Stimulated activated CD8-positive, alpha-beta memory T cell treated with anti-CD3 and anti-CD28 coated beads, Interleukin-15, amount 100 ng/mL, for 48 hours (primary cell): ENCODE measurements at places on chromosomes 2 and 18.

GRCh38 chr2:7835151-7835550 lies 846.7 kb upstream of the ID2 start:
- no peak for DNase-seq

DNA sequence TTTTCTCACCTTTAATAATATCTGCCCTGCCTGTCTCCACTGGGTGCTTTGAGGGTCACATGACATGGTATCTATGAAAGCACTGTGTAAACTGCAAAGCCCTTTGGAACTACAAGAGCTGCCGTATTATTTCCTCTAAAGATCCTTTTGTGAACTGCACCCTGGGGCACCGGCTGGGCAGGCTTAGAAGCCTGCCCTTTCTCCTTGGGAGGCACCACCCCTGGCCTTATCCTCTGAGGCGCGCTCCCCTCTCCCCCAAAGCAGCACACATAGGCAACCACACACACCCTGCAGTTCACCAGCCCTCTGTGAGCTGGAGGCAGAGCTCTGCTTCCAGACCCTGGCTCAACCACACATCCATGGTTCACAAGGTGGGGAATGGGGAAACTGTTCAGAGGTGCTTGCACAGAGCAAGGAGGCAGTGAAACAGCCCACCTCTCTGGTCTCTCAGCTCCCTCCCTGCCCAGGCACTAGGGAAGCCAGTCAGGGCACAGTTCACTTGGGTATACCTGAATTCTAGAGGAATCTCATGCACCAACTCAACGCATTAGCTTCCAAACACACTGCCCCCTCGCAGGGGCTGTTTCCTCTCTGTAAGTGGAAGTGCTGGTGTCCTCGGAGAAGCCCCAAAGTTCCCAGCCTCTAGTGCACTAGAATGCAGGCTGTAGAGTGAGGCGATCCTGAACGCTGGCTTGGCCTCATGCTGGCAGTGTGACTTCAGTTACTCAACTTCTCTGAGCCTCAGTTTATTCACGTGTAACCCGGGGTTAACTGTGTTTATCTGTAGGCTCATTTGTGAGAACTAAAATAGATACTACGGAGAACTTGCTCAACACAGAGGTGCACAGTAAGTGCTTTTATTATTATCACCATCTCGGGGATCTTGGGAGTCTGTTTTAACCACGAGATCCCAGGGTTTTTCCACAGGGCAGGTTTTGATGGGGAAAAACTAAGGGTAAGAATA lies 11.0 kb downstream of the SIGLEC15 start:
- DNase-seq = no peak

DNA sequence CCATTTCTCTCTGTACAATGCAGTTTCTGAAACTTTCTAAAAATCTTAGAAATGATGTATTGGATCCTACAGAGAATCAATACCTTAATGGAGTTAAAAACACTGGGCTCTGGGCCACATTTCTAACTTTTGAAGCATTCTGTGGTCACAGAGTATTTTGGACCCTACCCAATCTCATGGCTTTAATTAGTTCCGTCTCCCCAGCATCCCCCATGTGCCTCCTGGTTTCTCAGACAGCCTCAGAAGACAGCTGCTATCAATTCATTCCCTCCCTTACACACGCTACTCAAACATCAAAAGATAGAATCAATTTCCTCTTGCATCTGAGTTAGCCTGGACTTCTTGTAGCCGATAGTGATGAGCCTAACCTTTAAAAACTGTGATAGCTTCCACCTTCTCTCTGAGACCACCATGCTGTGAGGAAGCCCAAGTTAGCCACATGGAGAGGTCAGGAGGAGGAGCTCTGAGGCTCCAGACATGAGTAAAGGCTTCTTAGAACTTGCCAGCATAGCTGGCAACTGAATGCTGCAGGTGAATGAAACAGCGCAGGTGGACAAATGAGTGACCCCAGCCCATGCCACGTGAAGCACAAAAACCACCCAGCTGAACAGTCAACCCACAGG lies 10.4 kb downstream of the ADCY3 start:
- DNase-seq = no peak

- no peak for DNase-seq
Observed at GRCh38 chr18:46754661-46755292, 2.1 kb downstream of the ST8SIA5 start.

DNA sequence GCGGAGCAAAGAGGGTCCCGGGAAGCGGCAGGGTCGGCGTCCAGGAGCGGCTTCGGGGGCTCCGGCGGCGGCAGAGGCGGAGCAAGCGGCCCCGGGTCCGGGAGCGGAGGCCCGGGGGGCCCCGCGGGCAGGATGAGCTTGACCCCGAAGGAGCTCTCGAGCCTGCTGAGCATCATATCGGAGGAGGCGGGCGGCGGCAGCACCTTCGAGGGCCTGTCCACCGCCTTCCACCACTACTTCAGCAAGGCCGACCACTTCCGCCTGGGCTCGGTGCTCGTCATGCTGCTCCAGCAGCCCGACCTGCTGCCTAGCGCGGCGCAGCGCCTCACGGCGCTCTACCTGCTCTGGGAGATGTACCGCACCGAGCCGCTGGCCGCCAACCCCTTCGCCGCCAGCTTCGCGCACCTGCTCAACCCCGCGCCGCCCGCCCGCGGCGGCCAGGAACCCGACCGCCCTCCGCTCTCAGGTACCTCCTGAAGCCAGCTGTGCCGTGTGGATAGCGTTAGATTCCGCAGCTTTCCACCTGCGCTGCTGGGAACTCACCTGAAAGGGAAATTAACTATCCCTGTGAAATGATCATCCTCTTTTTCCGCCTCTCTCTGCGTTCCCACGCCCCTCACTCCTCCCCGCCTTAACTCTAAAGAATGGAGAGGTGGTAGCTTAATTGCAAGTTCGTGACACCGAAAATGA lies 472 bp downstream of the CNOT11 start:
- peak; percentile 57 for DNase-seq

DNA sequence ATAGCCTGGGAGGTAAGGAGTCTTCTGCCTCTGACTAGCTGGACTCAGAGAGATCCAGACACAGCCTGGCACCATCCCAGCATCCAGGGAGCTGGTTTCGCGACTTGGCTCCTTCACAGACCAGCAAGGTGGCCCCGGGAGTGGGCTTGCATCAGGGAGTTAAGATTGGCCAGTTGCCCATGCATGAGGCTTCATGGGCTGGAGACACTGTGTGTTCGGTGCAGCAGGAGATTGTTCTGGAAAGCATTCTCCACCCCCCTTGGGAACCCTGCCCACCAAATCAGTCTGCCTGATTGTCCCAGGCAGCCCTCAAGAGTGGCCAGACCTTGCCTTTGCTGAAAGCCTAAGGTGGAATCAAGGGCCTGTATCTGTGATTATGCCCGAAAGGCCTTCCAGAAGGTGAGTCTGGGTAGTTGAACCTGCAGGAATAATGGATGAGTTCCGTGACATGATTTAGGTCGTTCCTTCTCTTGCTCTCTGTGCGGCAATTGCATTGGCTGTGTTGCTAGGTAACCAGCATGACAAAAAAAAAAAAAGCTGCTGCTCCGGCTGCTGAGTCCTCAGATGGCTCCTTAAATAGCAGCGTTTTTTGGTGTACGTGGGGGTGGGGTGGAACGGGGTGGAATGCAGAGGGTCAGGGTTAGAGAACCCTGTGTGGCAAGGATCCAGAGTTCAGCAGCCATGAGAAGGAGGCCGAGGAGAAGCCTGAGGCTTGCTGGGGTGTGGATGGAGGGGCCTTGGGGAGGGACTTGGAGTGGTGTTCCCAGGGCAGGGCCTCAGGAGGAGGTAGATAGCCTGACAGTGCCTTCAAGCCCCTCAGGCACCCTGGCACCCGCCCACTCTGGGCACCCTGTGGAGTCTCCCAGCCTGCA lies 93.0 kb upstream of the MCFD2 start:
- no peak for DNase-seq

- no peak for DNase-seq
Observed at GRCh38 chr2:127047716-127048617, 59.0 kb downstream of the BIN1 start.

DNA sequence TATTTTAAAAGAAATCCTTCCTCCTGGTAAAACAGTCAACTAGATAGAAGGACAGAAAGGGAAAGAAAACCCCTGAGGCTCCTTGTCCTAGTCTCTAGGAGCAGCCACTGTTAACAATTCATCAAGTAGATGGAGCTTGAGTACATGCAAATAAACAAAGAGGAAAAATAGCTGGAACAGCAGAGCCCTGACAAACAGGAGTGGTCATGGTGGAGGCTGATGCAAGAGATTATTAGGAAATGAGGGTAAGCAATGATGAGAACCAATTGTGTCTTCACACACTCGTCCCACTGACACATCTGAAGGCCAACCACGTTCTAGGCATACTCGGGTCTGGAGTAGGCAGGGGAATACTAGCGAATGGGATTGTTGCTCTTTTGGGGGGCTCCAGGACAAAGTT lies 9.2 kb downstream of the DLGAP1 start:
- no peak for DNase-seq

GRCh38 chr2:149141046-149141445 lies 102.5 kb downstream of the LYPD6B start:
- DNase-seq = no peak

GRCh38 chr2:219247678-219248642 lies 2.7 kb downstream of the STK16 start:
- DNase-seq = peak; percentile 63

DNA sequence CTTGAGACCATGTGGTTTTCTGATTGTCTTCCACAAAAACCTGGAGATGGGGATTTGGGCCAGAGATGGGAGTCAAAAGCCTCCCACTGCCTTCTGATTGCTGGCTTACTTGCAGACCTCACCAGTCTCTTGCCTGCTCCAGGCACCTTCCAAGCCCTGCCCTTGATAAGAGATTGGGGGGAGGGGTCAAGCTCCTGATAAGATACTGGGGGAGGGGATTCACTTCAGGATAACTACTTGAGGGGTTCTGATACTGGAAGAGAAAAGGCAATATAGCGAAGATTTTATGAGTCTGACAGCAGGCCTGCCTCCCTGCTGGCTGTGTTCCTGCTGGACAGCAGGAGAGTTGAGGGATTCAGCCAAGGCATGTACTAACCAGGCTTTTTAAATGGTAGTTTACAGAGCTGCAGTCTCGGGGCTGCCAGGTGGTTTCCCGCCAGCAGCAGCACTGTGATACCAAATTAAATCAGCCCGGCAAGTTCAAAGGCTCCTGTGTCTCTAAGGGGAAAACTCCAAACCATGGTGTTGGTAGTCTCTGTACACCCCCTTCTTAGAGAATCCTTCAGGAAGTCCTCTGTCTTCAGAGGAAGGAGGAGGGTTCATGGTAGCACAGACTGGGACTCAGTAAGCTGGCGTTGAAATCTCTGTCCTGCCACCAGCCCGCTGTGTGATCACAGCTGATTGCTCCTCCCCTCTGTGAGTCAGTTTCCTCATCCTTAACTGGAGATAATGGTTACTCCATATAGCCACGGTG lies 58.3 kb downstream of the FBXO36 start:
- DNase-seq = no peak

DNA sequence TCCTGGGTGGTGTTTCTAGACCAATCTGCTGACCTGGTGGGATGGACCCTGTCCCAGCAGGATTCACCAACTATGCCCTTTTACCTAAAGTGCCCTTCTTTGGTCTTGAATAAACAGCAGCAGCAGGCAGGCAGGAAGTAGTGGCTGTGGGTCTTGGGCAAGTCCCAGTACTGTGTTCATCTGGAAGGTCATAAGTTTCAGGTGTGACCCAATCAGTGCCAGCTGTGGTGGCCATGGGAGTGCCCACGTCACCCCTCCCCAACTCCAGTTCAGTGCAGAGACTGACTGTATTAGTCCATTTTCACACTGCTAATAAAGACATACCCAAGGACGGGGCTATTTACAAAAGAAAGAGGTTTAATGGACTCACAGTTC lies 148.3 kb upstream of the SRD5A2 start:
- no peak for DNase-seq

GRCh38 chr2:33488178-33488690 lies 11.8 kb downstream of the RASGRP3 start:
- no peak for DNase-seq

DNA sequence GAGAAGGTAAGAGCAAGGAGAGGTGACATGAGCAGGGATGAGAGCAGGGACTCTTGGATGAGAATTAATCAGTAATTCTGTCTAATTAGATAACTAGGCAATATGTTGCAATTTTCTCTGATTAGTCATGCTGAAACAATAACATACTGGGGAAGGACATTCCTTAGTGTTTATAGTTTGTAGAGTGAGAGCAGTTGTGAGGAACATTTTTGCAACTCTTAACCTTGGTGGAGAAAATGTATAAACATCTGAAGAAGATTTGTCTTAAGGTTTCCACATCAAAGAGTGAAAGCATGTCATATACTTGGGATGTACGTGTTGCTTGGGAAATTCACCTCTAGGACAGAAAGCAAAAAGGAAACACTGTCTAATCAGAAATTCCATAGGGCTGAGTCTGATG lies 955.4 kb upstream of the FANCL start:
- no peak for DNase-seq

- no peak for DNase-seq
Observed at GRCh38 chr2:99660616-99661406, 171.0 kb upstream of the REV1 start.

DNA sequence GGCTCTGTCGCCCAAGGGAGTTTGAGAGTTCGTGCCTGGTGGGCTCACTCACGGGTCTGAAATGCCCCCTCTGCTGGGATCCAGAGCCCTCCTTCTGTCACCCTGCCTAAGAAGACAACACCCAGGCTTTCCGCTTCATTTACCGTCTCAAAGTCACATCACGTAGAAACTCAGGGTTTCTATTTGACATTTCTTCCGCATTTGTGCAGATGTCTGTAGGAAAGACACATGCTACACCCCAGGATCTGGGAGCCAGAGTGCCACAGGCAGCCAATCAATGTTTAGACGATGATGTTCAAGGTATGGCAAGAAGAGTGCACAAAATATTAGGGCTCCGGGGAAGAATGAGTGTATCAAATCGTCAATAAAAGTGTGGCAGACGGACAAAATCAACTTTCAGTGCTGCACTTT lies 24.4 kb upstream of the ACKR3 start:
- DNase-seq = no peak

GRCh38 chr2:141331127-141331526 lies 799.7 kb downstream of the LRP1B start:
- DNase-seq = no peak

DNA sequence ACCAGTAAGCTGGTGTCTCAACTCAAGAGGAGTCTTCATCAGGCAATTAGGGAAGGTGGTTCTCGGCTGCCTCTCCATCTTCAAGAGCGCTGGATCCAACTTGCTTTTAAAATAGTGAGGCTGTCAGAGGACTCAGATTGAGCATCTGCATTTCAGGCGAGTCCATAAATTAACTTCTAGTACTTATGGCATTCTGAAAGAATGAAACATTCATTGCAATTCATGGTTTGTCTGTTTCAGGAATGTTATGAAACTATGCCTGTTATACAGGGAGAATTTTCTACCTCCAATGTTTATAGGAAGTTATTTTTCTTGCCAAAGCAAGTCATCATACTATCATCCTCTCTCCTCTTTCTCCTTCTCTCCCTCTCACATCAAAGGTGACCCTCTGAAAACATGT lies 883.2 kb downstream of the SLC4A3 start:
- no peak for DNase-seq
